ENCODE measurements at places on chromosomes 4 and X. TPM values are rescaled to one million over a fixed set of nuclear protein-coding genes. Genes with fewer than 3 reads are reported as not detected.

- DNase-seq: no peak
Observed at GRCh38 chr4:139278912-139279759, 889 bp downstream of the MGARP start.

DNA sequence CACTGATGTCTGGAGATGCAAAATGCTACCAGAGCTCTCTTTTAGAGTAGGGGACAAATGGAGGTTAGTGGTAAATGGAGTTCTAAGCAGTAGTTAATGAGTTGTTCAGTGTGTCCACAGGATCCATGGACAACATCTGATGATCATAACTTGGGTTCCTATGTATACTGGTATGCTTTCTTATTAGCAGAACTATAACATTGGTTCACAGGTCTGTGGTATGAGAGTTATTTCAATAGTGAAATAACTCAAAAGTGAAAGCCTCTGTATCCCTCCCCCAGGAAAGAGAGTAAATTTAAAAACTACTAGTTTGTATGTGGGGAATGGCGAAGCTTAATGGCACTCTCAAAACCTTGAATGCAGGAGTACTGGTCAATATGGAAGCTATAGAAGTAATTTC, 363.5 kb upstream of the EMCN start:
- no peak for DNase-seq

- no peak for DNase-seq
Observed at GRCh38 chrX:141469469-141469868, 115.1 kb downstream of the SPANXA1 start.

DNA sequence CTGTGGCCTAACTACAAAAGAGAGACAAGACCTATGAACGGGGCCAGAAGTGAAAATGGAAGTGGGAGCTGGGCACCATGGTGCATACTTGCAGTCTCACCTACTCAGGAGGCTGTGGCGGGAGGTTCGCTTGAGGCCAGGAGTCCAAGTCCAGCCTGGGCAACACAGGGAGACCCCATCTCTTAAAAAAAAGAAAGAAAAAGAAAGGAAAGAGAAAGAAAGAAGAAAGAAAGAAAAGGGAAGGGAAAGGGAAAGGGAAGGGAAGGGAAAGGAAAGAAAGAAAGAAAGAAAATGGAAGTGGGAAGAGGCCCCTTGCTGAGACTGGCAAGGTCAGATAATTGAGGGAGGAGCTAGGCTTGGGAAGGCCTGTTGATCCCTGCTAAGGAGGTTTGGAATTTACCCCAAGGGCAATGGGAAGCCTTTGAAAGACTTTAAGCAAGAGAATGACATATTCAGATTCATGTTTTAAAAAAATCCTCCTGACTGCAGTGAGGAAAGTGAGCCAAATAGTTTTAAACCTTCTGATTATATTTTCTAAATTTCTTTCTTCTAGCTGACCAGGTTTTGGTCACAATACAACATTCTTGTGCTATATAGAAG, 17.7 kb upstream of the HERC5 start:
- DNase-seq: no peak

Gene CABS1
- not detected for total RNA-seq

GRCh38 chr4:142690406-142691163, 155.5 kb downstream of the INPP4B start:
- DNase-seq: no peak

DNA sequence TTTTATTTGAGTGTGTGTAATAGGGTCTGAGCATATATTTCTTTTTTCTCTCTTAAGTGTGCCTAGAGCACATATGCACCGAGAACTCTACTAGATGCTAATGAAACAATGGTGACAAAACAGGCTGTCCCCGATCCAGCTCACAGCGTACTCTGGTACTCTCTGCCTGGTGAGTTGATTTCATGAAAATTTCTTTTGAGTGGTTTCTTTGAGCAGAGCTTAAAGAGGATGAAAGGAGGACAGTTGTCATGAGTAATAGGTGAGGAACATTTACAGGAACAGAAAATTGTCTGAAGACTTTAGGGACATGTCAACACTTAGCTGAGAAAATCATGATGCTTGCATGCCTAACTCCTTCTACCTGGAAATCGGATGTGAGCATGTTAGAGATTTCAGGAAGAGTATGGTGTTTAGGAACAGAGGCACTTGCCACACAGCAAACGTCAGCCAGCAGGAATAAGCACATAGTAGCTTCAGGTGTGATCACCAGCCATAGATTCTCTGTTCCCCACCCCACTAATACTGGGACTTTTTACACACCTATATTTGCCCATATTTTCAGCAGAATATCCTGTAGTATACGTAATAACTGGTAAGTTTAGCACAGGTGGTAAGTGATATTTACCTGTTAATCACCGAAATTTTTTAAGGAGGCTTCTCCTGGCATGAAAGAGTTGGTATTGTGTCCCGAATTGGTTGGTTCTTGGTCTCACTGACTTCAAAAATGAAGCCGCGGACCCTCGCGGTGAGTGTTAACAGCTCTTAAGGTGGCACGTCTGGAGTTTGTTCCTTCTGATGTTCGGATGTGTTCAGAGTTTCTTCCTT, 111.1 kb downstream of the ZNF330 start:
- DNase-seq: no peak

GRCh38 chr4:140635606-140636005, 66.8 kb upstream of the UCP1 start:
- no peak for DNase-seq

DNA sequence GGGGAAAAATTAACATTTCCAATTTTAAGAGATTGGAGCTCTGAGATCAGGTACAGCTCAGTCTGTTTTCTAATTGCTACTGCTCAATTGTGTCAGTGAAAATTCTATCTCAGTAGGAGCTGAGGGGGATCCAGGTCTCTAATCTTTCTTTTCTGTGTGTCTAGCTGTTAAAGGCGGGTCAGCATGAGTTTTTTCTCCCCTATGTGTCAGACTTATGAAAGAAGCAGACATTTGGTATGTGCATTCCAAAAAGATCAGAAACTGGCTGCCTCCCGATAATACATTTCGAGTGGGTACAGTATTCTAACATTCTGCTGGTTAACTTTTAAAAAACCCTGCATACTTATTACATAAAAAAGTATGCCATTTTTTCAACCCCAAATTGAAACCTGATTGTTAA, 72.4 kb downstream of the PCDH7 start:
- no peak for DNase-seq

DNA sequence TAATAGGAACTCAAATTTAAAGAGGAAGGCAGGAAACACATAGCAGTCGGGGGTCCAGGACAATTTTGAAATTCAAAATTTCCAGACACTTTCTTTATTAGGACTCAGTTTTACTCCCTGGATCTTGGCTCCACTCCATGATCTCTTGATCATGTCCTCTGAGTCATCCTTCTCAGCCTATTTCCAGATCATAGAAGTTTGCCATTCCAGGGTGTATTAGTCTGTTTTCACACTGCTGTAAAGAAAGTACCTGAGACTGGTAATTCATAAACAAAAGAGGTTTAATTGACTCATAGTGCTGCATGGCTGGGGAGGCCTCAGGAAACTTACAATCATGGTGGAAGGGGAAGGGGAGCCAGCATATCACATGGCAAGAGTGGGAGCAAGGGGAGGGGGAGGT, 564.7 kb upstream of the ACTRT1 start:
- DNase-seq: no peak

DNA sequence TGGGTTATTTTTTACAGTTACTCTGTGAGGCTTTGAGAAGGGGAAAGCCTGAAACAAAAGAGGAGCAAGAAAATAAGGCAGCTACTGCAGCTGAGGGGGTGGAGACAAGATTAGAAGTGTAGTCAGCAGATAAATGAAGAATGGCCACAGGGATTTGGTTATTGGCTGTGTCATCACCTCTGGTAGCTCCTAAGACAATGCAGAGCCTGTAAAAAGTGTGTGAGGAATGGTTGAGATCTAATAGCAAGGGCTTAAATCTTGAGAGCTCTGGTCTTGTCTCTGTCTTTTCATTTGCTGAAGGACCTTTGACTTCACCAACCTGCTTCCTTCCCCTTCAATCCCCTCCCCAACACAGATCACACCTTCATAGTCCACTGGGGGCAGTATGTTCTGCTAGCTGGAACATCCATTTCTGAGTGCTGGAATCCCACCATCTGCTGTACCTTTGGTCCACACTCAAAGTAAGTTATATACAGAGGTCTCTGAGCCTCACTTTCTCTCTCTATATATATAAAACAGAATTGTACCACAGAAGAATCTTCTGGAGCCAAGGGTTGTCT, 213.7 kb upstream of the ZIC3 start:
- no peak for DNase-seq

GRCh38 chrX:149540621-149541520, at the start of gene EOLA1:
Gene EOLA1, plus strand, starts transcription at chrX:149541012. Its CDS starts 4,619 bp downstream, at chrX:149545631.
- DNase-seq: peak; percentile 65

GRCh38 chr4:184628103-184628502, 21.1 kb downstream of the CASP3 start:
- DNase-seq: no peak

DNA sequence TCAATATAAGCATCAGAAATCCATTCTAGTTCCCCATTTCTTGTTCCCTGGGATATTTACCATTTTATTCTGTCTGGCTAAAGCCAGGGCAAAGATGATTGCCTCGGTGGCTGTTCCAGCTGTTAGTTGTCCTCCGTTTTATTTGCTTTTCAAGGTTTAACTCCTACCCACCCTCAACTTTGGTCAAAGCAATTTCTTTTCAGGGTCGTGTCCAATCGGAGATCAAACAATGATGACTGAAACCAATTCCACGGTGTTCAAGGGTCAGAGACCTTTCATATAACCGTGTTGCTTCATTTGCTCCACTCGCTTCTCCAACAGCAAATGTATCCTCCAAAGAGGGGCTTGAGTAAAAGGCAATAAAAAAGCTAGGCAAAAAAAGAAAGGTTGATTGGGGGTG, 193.5 kb upstream of the FTHL17 start:
- no peak for DNase-seq

Measured in T-helper 17 cell (primary cell).